ENCODE measurements at places on chromosomes 4 and X.

GRCh38 chrX:46994096-46994495 lies 81.9 kb downstream of the JADE3 start:
- DNase-seq, result no peak

GRCh38 chr4:140100771-140101170 lies 53.2 kb downstream of the MAML3 start:
- no peak for DNase-seq

GRCh38 chr4:32775049-32775448 lies 2054.9 kb downstream of the PCDH7 start:
- no peak for DNase-seq

DNA sequence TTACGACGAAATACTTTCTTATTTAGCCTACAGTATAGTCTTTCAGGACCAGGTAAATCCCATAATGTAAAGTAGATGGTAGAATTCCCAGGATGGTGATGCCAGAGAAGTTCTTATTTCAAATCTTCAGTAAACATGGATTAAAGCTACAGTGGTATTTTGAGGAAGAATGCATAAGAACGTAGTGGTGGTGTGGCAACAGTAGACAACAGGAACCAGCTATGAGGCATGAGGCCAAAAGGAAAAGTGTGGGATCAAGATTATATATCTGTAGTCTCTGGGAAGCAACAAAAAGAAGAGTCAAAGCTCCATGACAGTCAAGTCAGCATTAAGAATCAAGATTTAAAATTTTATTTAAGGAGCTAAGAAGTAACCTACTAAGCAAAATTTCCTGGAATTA lies 60.2 kb downstream of the METTL14 start:
- no peak for DNase-seq

GRCh38 chrX:109872021-109872732 lies 130.7 kb upstream of the TMEM164 start:
- DNase-seq, result no peak

All from stimulated activated CD4-positive, alpha-beta T cell treated with anti-CD3 and anti-CD28 coated beads, TNF-alpha, amount 100 ng/mL, for 24 hours (primary cell).